Activated CD4-positive, alpha-beta T cell treated with anti-CD3 and anti-CD28 coated beads for 4 hours (primary cell): ENCODE measurements at places on chromosomes 5 and 9.

DNA sequence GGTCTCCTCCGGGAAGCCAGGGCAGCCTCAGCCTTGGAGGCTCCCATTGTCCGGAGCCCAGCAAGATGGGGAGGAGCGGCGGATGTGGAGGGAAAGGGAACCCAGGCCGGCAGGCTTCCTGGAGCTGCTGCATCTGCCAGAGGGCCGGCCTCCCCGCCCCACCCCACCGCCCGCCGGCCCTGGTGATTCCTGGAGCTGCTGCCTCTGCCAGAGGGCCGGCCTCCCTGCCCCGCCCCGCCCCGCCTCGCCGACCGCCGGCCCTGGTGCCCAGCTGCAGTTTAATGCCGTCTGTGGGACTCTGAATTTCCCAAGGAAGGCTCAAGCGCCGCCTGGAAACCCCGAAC, 31.6 kb downstream of the EXD3 start:
- no peak for DNase-seq

GRCh38 chr9:134225816-134226215, 61.5 kb upstream of the RNU6ATAC start:
- no peak for DNase-seq

GRCh38 chr5:177362610-177363507, 5.1 kb downstream of the RGS14 start:
- DNase-seq, result peak; percentile 64

DNA sequence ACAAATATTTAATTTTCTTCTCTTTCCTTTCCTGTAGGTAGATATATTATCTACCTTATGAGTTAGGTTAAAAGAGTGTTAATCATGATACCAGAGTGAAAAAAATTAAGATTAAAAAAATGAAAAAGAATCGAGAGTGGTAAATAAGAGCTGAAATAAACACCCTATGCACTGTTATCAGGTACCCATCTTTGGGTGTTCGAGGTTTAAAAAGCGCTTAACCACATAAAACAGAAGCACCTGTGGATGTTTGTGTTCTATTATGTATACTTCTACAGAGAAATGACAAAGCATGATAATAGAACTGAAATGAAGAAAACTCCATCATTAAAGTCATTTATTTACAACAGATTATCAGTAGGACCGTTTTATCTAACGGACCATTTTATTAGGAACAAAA, 25.7 kb upstream of the GCNT4 start:
- DNase-seq, result no peak

DNA sequence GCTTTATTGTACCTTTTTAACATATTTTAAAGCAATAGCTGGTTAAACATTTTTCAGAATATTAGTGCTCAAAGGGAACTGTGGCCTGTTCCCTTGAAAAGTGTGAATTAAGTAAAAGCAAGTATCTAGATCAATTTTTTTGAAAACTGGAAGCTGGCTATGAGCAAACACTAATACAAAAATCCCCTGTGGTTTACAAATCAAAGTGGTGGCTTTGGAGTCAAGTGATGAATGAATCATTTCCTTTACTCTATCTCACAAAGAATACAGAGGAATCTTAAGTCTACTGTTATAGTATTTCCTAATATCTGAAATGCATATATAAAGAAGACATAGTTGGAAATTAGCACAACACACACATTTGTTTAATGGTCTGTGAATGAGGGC, 212.4 kb upstream of the C9orf72 start:
- DNase-seq, result no peak

- no peak for DNase-seq
These were observed 259.1 kb downstream of the SYK start for GRCh38 chr9:91060520-91061343.

DNA sequence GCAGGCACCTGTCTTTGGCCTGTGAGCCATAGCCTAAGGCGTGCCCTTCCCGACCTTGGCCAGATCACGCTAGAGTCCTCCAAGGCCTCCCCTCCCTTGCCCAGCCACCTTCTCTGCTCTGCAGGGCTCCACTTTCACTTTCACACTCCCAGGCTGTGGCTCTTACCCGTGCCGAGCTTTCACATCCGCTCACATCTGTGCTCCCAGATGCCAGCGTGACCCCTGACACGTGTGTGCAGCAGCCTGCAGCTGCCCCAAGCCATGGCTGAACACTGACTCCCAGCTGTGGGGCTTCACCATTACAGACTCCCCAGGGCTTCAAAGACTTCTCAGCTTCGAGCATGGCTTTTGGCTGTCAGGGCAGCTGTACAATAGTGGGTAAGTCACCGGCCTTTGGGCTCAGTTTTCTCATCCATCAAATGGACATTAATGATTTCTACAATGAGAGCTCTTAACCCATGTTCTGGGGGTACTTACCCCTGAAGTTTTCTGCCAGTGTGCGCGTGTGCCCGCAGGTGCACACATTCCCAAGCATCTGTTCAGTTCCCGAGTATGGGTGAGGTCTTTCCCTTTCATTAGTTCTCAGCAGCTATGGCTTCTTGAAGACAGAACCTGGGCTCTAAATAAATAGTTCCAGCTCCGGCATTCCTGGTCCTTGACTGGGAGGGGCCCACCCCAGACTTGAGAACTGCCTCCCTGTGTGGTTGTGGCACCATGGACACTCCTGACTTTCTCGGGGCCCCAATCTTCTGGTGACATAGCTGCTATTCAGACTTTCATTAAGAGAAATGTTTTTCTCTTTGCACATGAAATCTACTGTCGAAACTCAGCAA, 118.6 kb downstream of the RGS3 start:
- DNase-seq, result peak; percentile 63

- no peak for DNase-seq
These were observed 113.3 kb downstream of the FGF10 start for GRCh38 chr5:44275908-44276307.

DNA sequence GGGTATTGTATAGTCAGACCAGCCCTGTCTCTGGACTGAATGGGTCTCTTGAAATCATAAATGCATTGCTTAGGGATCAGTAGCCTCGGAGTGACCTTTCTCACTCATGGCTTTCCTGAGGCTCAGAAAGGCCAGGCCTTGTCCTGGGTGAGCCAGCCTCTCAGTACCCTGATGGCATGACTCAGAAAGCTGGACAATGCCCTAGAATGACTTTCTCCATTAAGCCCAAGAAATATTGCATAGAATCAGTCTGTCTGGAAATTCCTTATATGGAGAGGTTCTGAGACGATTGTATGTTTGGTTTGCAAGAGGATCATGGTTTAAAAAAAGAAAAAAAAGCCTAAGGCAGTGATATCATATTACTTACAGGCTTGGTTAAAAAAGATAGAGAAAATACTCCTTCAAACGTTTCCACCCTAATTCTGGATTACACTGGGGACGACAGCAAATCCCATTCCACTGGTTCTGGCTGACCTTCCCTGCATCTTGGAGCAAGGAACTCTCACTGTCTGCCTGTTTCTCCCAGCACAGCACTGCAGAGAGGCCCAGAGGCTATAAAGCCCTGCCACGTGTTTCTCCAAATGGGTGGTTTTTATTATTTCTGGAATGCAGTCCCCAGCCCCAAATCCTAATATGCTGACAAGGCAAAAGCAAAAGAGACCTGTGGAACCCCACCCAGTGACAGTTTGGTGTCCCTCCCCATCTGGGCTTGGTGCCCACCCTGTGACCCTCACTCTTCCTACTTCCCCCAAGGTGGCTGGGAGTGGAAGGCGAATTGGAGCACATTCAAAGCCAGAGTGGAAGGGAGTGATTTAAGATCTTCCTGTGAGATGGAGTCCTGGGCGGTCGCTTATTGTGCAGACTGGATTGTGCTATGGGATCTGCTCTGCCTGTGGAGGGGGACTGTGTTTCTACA, 34.4 kb downstream of the MAP1B start:
- no peak for DNase-seq

DNA sequence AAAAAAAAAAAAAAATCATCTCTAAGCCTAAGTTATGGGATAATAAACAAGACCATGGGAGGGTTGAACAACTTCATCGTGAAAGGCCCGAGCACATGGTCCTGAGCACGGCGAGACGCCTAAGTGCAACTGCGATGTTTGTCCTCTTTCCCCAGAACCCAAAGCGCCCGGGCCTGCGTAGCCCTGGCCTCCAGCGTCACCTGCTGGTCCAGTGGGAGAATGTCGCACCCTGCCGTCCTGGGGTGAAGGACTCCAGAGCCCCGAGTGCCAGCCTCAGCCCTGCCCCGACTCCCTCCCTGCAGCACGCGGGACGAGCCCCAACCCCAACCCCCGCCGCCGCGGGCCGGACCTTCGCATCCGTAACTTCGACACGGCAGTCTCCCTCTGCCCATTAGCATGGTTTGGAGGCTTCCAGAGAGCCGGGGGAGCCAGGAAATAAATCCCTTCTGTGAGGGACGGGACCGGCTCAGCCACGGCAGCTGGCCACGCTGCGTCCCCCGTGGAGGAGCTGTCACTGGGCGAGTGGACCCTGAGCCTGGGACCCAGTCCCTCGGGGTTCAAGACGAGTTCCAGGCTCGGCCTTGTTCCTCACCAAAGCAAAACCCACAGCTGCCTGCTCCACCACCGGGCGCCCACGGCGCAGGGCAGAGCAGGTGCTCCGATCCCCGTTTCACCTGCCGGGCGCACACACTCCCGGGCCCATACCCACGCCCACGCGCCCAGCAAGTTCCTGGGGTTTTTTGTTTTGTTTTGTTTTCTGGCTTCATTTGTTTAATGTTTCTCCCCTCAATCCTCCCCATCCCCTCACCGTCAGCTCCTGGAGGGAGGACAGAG, 132.5 kb upstream of the HAND1 start:
- peak; percentile 24 for DNase-seq

GRCh38 chr5:150394131-150394530, 18.6 kb downstream of the CD74 start:
- DNase-seq, result no peak

- no peak for DNase-seq
These were observed 43.9 kb upstream of the SEMA4D start for GRCh38 chr9:89541798-89542197.

GRCh38 chr5:133682451-133682850, 70.1 kb upstream of the FSTL4 start:
- no peak for DNase-seq

DNA sequence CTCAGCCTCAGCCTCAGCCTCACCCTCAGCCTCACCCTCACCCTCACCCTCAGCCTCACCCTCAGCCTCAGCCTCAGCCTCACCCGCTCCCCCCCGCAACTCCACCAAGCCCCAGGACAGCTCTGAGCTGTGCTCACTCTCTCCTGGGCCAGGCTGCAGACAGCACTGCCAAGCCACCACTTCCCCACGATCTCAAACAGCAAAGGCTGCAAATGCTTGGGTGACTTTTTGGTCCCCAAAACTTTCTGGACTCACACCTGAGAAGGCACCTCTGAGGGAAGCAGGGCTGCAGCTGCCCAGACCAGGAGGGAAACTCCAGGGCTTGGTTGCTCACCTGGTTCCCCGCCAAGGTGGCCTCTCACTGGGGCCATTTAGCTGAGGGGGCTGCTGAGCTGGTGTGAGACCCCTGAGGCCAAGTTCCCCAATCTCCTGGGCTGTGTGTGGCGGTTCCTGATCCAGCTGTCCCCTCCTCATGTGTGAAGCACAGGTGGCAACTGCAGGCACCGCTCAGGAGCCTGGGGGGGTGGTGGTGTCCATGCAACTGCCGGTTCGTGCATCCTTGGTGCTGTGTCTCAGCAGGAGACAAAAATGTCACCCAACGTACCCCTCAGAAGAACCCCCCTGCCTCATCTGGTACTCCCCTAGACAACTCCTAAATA, 17.8 kb downstream of the MRPL36 start:
- no peak for DNase-seq

- no peak for DNase-seq
These were observed 298.5 kb upstream of the CDH18 start for GRCh38 chr5:20286512-20286911.

GRCh38 chr9:135666534-135667462, 3.7 kb downstream of the LCN9 start:
- DNase-seq, result no peak

GRCh38 chr5:89087128-89087527, 204.1 kb upstream of the MEF2C start:
- DNase-seq, result no peak

DNA sequence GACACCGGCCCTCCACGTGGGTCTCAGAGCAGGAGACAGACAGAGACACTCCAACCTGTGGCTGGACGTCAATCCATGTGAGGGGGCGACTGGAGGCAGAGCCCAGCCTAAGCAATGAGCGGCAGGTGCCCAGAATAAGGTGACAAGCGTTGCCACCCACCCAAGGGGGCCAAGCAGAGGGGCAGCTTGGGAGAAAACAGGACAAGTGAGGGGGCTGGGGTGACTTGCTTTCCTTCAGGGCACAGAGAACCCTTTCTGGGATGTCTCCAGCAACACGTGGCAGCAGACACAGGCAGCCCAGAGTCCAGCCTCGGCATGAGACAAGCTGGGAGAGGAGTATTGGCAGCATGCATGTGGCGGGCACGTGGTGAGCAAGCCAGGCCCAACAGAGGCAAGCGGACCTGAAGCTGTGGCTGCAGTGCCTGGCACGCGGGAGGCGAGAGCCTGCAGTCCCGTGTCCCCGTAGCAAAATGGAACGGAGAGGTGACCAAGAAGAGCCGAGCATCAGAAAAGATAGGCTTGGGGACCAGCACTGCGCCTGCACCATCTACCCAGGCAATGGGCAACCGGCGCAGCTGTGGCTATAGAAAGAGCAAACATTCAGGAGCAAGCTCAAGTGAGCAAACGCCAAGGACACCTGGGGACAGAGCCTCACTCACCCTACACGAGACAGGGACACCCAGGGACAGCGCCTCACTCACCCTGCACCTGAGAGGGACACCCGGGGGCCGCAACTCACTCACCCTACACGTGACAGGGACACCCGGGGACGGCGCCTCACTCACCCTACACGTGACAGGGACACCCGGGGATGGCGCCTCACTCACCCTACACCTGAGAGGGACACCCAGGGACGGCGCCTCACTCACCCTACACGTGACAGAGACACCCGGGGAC, 6.2 kb downstream of the TERT start:
- no peak for DNase-seq

DNA sequence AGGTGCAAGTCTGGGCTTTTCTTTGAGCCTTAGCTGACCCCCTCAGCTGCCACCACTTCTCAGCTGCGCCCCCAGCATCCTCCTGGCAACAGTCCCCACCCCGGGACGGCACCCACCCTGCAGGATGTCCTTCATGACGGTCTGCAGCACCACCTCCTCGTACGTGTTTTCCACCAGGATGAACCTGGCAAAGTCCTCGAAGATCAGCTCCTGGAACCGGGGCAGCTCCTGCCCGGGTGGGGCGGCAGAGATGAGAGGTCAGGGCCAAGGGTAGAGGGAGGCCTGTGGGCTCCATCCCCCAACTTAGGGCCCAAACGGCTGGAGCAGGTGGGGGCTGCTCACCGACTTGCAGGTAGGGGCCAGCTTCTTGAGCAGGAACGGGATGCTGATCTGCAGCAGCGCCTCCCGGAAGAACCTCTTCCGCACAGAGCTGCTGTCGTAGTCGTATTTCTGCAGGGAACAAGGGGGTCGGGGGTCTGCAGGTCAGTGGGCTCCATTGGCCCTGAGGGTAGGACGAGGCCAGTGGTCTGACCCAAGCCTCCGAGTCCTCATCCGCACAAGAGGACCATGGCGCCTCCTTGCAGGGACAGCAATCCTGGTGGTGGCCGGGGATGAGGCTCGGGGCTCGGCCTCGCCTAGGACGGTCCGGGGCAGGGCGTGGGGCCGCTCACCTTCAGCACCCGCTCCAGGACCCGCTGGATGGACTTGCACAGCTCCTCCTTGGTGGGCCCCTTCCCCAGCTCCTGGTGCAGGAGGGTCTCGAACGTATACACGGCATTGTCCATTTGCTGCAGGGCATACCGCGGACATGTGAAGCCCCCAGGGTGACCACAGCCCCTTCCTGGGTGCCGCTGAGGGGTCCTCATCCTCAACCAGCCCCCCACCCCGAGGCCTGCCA, 56.7 kb downstream of the LRSAM1 start:
- DNase-seq, result no peak

- DNase-seq, result no peak
These were observed 31.2 kb downstream of the CDK7 start for GRCh38 chr5:69265931-69266330.
